Stimulated activated CD4-positive, alpha-beta T cell treated with anti-CD3 and anti-CD28 coated beads, Interleukin-15, amount 100 ng/mL, for 1 hour (primary cell): ENCODE measurements at places on chromosomes 13 and 19.

DNA sequence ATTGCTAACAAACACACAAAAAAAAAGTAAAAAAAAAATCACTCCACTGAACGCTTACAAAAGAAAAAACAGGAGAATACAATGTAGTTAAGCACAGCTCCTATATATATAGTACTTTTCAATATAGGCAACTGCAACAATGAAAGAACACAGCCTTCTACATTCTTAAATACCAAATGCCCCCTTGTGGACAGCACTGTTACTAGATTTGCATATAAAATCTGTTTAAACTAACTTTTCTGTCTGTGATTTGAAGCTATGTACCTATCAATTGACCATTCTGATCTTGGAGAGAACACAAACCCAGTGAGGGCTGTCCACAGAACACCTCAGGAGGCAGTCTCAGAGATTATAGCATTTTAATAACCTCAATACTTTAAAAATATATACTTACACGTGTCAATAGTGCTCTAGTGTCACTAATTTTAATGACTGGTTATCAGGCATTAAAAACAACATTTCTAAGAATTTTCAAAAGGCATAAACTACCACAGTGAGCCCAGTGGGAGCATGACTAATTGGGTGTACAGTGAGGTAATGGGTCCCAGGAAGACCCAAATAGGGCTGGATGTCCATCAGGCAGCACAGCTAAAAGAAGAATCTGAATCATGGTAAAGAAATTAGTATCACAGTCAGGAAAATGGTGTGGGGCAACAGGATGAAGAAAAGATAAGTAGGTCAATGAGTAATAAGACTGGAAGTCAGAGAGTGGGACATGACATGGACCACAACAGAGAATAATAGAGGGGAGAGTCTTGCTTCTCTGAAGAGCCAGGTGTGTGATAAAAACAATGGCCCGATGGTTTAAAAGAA, 22.2 kb downstream of the CCDC169 start:
- no peak for DNase-seq

DNA sequence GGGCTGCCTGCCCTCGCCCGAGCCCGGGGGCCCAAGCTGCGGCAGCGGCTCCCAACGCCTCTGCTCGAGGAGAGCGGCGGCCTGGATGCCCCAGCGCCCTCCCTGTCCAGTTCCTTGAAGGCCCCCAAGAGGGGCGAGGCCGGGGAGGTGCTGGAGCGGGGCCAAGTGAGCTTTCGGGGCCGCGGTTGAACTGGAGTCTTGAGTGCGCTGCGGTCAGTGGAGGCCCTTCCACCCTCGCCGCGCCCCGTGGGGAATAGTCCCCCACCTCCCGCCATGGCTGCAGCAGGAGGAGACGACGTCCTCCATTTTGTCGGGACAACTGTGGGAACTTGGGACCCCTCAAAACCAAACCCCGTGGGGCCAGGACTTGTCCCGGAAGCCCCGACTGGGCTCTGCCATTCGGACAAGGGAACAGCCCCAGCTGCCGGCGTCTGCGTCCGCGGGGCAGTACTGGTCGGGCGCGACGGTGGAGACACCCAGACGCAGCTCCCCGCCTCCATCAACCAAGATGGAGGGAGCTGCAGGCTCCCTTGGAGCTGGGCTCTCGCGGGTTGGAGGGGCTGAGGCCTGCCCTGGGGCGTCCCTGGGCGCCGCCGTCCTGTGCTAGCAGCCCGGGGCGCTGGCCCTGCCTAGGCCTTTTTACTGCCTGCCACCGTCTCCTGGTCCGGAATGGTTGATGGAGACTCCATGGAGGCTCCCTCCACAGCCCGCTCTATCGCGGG, 736 bp upstream of the ZMYM5 start:
- peak; percentile 40 for DNase-seq

DNA sequence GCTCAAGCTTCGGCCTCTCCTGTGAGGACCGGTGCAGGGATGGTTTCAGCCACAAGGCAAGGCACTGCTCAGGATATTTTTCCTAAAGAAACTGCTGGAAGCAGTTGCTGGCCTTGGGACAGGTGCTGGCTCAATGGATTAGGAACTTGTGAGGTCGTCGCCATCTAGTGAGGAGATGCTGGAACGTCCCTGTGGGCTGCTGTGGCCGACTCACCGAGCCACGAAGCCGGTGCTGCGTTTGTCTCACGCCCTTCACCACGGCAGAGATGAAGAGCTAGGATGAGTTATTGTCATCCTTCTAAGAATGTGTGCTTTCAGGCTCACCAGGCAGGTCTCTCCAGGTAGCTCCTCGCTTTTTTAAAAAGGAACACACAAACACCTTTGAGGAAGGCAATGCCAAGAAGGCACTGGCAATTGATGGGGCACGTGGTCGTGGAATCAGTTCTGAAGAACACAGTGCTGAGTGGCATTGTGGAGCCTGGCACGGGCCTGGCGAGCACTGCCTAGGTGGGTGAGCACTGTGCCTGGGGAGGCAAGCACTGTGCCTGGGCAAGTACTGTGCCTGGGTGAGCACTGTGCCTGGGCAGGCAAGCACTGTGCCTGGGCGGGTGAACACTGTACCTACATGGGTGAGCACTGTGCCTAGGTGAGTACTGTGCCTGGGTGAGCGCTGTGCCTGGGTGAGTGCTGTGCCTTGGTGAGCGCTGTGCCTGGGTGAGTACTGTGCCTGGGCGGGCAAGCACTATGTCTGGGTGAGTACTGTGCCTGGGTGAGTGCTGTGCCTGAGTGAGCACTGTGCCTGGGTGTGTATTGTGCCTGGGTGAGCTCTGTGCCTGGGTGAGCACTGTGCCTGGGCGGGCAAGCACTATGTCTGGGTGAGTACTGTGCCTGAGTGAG, 140.4 kb downstream of the TEX29 start:
- DNase-seq, result no peak

DNA sequence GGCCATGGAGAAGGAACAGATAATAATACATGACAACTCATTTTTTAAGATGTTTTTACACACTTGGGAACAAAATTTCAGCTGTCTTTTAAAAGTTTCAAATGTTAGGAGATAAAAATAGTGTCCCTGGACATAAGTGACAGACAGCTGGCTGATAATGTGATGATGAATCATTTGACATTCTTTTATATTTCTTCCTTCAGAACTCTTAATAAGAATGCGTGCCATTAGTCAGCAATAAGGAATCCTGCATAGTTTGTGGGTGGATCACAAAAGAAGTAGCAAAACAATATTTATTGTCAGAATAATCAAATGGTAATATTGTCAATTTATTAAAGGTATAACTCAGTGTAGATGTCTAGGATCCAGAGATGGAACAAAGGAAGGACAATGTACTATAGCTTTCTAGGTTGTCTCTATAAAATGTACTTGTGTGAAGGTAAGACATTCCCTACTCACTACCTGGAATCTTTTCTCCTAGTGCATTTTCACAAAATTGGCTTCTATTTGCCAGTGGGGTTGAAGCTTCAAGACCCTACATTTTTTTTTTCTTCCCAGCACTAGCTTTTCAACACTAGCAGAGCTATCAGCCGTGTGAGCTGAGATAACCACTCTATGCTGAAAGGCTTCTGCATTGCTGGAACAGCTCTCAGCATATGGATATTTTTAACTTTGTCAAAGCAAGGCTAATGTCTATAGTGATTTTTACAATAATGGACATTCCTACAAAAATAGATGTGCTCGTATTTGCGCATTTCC, 175.6 kb upstream of the SLITRK6 start:
- DNase-seq, result no peak

DNA sequence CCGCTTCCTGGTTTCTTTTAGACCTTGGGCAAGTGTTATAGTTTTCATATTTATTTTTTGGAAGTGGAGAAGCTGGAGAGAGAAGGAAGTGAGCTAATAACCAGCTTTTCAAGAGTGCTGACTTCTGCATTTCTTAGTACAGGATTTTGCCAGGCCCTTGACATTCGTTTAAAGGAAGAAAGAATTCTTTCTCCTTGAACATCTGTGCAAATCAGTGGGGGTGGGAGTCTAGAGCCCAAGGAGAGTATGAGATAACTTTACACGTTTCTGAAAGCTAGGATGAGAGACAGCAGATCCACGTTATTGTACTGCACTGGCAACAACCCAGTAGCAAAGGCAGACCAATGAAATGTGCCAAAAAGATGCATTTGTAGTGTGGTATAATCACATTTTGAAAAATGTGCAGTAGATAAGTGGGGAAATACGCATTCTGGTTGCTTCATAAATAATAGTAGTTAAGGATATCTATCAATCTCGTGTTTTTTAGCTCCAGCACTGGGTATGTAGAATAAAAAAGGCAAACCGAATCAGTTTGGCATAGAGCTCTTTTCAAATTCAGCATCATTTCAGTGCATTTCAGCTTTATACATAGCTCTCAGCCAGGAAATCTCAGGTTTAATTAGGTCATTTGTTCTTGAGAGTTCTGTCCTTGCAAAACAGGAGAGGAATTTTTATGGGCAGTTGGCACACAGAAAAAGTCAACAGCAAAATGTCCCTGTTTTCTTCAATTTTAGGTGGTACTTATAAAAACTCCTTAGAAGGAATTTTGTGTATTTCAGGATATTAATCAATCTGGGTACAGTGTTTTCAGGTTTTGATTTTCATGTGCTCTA, 4.3 kb downstream of the RNF113B start:
- no peak for DNase-seq

- DNase-seq, result no peak
These were observed 499.5 kb upstream of the SLITRK6 start for GRCh38 chr13:86298725-86299124.

- peak; percentile 91 for DNase-seq
These were observed at the start of gene DYRK1B for GRCh38 chr19:39833464-39834286. DYRK1B (minus strand) TSS chr19:39834162; CDS start chr19:39831867, 2,295 bp downstream.

DNA sequence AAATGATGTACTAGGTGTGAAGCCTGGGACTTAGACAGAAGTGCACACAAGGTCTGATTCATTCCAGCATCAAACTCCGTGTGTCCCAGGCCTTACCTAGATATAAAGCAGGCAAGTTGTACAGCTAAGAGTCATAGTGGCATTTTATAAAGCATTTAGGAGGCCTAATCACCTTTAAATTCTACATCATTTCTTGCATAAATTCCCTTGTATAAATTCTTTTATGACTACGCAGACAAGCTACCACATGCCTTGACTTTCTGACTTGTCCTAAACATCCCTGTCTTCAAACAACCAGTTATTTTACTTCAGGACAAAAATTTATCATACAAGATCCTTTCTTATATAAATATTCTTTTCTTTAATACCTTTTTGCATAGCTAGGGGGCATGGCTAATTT, 22.5 kb downstream of the TMEM255B start:
- DNase-seq, result no peak

DNA sequence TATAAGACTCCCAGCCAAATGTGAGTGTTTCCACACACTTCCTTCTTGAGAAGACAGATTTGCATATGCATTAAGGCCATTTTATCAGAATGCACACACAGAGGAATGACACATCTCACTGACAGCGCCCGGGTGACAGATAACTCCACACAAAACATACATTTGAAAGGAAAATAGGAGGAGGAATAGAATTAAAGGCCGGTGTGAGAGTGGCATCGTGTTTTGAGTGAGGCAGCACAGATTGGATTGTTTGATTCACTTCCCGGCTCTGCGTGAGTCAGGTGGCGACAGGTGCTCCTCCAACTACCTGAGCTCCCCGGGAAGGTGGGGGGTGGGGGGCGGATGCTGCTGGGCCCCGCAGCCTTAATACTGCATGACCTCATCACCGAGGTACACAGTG, 429.0 kb downstream of the TSHZ3 start:
- no peak for DNase-seq

- no peak for DNase-seq
These were observed 64.0 kb upstream of the TNFRSF19 start for GRCh38 chr13:23506071-23506806.

DNA sequence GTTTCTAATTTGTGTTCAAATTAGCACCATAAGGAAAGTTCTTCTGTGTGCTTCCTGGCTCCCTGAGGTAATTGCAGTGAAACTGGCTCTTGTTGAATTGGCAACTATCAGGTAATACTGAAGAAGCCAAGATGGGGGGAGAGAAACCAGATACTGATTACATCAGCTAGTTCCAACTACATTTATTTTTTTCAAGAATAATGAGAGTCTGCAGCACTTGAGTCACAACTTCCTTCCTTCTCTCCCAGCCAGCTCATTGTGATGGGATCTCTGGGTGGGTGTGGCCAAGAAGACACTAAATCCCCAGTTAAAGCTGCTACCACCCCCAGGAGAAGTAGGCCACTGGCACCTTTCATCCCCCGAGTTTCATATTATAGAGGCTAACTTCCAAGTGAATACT, 100.7 kb upstream of the RXFP2 start:
- DNase-seq, result no peak
